Fibroblast of the conjunctiva (primary cell): ENCODE measurements at places on chromosomes 4 and X.

DNA sequence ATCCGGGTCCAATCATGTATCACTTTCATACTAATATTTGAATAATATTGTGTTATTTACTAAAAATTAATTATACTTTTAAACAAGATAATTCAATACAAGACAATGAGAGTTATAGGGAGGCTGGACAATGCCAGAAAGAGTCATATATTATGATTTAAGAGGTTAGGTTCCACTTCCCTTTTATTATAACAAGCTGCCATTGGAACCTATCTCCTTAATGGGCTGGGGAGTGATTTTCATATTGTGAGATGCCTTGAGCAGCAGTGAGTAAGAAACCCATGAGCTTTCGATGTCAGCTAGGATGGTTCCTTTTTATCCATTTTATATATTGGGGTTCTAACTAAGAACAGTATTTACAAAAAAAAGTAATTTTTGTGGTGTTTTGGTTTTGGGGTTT is 91.8 kb downstream of the MAB21L2 start:
- no peak for DNase-seq

DNA sequence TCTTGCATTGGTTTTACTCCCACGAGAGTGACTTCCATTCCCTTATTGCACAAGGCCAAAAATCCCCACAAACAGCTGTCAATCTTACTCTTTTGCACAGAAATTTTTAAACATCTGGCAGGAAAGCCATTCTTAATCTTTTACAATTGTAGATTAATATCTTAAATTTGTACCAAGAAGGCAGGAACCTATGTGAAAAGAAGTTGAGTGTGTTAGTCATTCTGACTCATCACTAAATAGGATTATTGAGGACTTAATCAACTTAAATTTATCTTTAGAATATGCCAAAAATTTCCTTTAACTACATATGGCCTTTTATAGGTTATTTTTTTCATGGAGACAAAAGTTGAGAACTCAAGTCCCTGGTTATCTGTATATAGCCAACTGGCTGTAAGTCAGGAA is 49.0 kb upstream of the VEGFC start:
- DNase-seq: peak; percentile 58

- no peak for DNase-seq
These were observed 3.4 kb downstream of the MSX1 start for GRCh38 chr4:4862665-4863482.

DNA sequence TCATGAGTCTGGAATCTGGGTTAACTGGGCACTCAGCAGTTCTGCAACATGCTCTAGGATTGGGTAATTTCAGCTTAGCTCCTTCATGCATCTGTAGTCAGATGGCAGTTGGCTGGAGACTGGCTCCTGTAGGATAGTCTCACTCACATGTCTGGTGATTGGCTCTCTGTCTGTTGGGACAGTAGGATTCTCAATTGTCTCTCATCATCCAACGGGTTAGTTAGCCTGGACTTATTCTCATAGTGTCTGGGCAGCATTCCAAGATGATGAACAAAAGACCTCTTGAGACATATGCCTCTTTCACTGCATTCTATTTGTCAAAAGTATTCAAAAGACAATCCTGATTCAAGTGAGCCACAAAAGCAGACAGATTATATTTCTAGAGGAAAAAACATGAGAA is 795.6 kb upstream of the GALNTL6 start:
- DNase-seq: no peak

GRCh38 chr4:21856754-21857153 is 91.8 kb downstream of the KCNIP4 start:
- DNase-seq: no peak

DNA sequence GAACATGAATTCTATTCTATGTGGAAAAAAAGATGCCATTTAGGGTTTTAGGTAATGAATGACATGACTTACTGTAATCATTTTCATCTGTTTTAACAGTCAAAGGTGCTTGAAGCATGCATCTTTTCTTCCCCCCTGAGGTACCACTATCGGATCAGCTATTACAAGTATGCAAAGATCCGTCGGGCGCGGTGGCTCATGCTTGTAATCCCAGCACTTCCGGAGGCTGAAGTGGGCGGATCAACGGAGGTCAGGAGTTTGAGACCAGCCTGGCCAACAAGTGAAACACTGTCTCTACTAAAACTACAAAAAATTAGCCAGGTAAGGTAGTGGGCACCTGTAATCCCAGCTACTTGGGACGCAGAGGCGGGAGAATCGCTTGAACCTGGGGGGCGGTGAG is 241.3 kb downstream of the ARAP2 start:
- no peak for DNase-seq

DNA sequence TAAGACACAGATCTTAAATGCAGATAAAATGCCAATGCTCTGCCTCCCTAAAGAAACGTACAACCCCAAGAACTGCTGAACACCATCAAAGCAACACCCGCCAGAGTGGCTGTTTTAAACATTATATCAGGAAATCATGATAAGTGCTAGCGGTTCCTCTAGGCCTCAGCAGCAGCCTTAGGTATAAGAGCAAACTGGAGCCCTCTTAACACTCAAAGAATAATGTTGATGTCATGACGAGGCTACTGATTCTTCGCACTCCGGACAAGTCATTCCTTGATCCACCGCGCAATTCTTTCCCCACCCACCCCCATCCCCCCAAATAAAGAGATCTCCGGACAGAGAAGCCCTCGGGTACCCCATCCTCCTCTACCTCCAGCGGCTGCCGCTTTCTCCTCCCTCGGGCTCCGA is 507 bp downstream of the LIN54 start:
- DNase-seq: no peak

GRCh38 chrX:152912106-152912505 is 14.2 kb downstream of the ZNF185 start:
- DNase-seq: no peak

DNA sequence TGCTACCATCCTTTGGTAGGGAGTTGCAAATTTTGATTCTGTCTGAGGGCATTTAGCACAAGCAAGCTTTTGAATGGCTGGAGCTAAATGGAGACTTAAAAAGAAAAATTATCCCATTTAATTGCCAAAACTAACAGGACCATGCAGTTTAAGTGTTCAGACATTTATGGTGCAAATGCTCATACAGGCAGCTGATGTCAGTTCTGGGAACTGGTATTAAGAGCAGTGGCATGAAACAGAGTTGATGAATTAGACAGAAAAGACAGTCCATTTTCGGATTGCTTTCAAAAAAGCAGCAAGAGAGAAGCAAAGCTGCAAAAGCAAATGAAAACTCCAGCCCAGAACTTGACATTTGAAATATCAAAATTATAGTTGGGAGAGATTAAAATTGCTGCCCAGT is 1.3 kb downstream of the SCRG1 start:
- DNase-seq: no peak
